Fibroblast of mammary gland (primary cell): ENCODE measurements at places on chromosomes 6 and 20.
A peak's percentile ranks its signal among the peaks of the same experiment; 100 is the strongest.

DNA sequence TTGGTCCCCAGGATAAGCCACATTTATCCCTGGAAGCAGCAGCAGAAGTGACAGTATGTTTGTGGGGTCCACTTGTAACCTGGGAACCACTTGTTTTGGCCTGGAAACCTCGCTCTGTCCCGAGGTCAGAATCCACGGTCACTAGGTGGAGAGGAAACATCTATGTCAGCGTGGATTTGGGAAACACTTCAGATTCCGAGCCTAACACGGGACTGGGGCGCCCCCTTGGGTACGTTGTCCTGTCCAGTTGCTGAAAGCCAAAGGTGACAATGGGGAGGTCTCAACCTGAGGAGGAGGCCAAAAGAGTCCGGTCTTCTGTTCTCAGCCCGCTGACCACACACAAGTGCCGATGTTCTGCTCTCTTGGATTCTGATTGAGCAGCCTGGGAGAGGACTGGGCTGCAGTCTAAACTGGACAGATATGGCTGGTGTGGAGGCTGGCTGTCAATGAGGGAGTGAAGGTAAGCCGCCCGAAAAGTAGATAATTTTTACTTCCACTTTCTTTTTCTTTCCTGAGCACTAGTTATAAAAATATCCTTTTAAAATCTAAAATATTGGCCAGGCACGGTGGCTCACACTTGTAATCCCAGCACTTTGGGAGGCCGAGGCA lies 4.9 kb upstream of the ZFP57 start:
- DNase-seq = no peak

GRCh38 chr20:38827770-38828281 lies 22.3 kb downstream of the PPP1R16B start:
- DNase-seq = no peak

DNA sequence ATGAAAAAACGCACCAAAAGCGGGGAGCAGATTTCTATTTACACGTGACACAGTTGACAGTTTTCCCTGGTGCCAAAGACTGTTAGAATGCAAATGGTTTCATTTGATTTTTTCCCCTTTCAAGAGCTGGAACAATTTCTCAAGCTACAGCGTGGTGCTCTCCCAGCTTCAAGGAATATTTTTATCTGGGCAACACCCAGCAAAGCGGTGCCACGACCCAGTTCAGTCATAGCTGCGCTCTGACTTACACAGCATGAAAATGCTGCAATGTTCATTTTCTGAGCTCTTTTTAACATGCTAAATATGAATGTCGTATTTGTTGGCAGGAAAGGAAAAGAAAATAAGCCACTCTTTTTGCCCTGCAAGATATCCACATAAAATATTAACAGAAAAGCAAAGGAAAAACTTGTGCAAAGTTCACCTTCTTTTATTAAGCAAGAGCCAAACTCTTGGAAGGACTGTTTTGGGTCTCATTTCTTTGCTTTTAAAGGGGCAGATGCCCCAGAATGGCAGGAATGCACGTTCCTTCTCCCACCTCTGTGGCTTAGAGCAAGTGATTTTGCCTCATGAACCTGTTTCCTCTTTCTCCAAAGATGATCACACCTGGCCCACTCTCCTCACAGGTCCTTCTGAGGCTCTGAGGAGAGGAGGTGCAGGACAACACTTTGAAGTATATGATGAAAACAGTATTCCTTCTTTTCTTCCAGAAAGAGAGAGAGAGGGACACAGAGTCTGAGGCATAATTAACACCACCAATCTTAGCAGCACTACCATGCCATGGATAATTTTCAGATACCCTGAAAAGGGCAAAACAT lies 47.0 kb downstream of the TTI1 start:
- DNase-seq = no peak

- DNase-seq = no peak
These were observed 6.2 kb downstream of the NKX2-2 start for GRCh38 chr20:21507400-21508229.

- peak; percentile 69 for DNase-seq
These were observed 176.3 kb downstream of the ADGRG6 start for GRCh38 chr6:142478117-142478516.

GRCh38 chr6:130993292-130993765 lies 69.7 kb downstream of the EPB41L2 start:
- DNase-seq = no peak

DNA sequence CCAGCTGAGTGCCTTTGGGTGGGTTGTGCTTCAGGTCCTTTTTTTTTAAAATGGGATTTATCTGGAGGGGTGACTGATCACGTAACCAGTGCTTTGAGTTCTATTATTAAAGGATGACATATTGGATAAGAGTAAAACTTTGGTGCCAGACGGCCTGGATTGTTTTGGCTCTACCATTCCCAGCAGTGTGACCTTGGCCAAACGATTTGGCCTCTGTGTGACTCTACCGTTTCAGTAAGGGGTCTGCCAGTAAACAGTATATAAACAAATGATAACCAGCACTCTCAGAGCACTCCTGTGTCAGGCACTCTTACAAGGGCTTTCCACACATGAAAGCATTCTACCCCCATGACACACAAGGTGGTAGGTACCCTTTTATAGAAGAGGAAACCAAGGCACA lies 8.7 kb downstream of the SCRT2 start:
- no peak for DNase-seq

DNA sequence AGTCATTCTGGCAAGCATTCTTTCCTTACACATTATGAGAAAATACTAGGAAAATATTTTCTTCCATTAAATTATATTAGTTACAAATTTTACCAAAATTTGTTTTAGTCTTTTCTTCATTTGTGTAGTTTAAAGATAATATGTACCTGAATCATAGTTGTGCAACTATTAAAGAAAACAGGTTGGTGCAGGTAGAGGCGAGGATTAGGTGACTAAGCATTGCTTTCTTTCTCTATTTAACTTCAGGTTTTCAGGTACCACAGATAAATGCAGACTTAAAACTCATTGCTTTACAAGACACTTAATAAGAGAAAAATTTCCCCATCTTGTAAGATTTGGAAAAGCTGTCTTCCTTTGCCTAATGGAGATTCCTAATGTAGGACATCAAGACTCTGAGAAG lies 1175.5 kb upstream of the ADGRB3 start:
- DNase-seq = no peak

GRCh38 chr20:17925141-17925939 lies 43.3 kb downstream of the SNX5 start:
- no peak for DNase-seq

DNA sequence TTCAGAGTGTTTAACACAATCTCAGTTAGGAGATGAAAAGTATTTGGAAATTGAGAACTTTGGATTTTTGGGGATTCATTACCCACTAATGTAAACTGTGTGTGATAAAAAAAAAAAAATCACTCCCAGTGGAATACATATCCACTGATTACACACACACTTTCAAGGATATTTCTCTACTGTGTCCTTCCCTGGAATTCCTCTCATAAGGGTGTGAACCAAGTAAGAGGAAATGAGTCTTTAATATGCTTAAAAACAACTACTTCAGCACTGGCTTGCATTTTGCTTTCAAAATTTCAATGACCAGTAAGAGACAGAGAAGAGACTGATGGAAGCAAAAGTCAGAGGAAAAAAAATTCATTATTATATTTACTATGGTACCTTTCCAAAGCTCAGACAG lies 24.5 kb upstream of the MYCT1 start:
- DNase-seq = no peak

- DNase-seq = no peak
These were observed 14.2 kb downstream of the PLN start for GRCh38 chr6:118562248-118562647.

- no peak for DNase-seq
These were observed 20.2 kb upstream of the RREB1 start for GRCh38 chr6:7087491-7087979.

DNA sequence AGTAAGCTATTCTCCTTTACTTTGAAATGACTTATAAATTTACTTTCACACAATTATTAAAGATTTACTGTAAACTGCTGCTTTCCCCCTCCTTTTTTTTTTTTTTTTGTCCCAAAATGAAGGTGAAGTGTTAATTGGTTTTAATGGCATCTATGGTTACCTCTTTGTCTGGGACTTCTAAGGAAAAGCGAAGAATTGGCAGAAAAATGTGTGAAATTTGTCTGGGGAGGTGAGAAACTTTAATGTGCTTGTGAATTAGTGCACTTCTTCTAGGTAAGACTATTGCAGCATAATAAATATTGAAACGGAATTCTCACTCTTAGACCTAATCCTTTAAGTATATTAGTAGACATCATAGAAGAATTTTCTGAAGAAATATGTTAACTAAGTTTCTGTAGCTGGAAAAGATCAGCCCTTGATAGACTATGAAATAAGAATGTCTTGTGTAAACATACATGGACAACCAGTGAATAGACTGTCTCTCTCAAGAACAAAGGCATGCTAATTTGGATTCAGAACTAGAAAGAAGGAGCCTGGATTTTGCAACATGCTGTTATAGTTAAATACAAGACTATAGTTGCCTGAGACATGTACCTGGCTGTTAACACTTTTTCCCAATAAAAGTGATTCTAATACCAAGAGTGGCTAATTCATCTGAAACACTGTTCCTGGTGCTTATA lies 23.9 kb downstream of the FLRT3 start:
- DNase-seq = no peak

DNA sequence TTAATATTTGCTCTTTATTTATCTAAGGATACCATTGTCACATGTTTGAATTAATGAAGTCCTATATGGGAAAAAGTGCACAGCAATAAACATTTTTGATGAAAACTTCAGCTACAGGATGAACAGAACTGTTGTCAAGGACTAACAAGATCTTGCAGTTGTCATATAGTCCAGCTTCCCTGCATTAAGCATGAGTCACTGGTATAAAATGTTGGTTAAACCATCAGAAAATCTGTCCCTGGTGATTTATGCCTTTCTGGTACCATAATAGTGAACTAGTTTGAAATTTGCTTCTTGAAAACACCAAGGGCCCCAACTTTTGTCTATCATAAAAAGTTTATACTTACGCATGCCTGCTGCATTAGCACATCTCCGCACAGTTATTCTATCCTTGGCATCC lies 60.4 kb upstream of the RSPO3 start:
- DNase-seq = peak; percentile 64

GRCh38 chr20:2739042-2739398 lies 46.4 kb downstream of the EBF4 start:
- DNase-seq = no peak
